ELR (cell line): ENCODE measurements at places on chromosomes 16 and 17.

DNA sequence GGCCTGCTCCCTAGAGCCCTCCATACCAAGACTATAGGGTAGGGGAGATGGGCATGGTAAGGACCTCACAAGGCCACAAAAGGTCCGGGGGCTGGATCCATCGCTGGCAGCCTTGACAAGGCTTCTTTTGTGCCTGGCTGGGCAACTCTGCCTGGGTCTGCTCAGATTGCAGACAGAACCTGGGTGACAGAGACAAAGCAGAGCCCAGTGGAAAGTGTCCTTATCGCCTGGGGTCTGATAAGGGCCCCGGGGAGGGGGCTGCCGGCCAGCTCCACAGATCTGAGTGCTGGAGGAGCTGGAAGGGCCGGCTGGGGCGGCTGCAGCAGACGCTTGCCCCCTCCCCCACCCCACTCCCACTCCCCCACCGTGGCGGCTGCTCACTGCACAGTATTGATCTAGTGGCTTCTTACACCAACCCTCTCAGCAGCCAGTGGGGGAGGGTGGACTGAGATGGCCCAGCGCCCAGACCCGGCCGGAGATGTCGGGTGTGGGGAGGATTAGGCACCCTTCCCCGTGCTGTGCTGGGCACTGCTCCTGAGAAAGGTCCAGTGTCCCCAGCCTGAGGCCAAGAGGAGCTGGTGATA lies 7.2 kb downstream of the MMP15 start:
- no peak for DNase-seq

DNA sequence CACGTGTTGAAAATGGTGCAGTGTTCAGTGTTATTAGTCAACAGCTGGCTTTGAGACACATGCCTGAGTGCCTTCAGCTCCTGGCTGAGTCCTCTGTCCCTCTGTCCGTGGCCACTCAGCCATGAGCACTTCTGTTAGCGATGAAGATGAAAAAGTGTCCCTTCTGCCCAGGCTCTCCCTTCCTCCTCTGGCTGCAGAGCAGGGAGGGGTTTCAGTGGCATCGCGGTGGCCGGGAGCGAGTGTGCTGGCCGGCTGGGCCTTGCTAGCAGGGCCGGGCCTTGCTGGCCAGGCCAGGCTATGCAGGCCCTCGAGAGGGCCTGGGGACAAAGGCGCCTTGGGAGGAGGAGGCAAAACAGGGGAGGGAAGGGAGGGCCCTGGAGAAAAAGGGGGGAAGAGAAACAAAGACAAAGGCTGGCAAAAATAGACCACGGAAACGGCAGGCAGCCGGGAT lies 47.7 kb downstream of the CMIP start:
- DNase-seq: peak; percentile 17

DNA sequence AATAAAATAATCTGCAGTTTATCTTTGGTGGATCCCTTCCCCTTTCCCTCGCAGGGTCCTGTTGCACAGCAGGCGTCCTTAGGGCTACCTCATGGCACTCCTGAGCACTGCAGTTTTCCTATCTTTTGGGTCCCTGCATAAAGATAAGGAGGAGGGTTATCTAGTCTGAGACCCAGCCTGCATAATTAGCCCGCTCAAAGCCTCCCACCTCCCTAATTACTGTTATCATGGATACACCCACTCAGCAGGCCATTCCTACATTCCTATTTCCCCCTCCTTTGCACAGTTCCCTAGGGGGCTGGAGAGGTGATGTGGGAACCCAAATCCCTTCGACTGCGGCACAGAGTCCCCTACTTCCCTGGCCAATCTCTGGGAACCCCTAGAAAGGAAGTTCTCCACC lies 5.1 kb upstream of the CLUH start:
- DNase-seq: no peak

DNA sequence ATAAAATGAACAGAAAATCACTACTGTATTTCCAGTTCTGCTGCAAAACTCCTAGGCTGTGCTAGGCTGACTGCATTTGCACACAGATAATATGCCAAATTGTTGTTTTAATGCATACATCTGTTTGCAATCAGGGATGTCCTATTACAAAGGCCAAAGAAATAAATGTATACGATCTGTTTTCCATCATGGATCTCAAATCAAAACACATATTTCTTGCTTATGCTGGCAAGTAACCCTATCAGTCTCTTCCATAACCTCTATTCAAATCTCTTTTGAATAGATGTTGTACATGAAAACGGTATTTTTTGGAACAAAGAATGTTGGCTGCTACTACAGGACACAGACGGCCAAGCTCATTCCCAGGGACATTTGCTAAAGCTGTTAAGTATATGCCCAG lies 56.6 kb downstream of the DUSP14 start:
- DNase-seq: no peak

DNA sequence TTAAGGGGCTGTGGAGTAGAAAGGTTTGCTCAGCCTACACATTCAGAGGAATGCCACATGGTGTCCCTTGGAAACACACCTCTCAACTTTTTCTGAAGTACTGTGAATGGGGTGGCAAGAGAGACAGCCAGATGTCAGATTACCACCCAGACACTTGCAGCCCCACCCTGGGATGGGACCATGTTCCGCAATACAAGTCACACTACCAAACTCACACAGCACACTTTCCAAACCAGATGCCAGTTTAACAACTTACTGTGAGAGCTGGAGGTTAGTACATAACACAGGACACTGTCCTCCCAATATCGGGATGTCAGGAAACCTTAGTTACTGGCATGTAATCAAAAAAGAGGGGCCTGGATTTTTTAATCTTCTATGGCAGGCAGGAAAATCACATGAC lies 7.9 kb downstream of the USP7 start:
- DNase-seq: no peak

- DNase-seq: peak; percentile 95
These were observed 2.4 kb downstream of the TANC2 start for GRCh38 chr17:62968445-62968923.

- peak; percentile 60 for DNase-seq
These were observed 30.0 kb downstream of the TBC1D16 start for GRCh38 chr17:80005360-80006338.

- no peak for DNase-seq
These were observed 60.6 kb upstream of the CMIP start for GRCh38 chr16:81384006-81384405.

GRCh38 chr16:57704011-57704904 lies 9.7 kb downstream of the DRC7 start:
- DNase-seq: no peak
